Stimulated activated CD4-positive, alpha-beta T cell treated with anti-CD3 and anti-CD28 coated beads, Interleukin-1b, Interleukin-23, amount 100 ng/mL, for 1 hour (primary cell): ENCODE measurements at places on chromosomes 3 and 15.

DNA sequence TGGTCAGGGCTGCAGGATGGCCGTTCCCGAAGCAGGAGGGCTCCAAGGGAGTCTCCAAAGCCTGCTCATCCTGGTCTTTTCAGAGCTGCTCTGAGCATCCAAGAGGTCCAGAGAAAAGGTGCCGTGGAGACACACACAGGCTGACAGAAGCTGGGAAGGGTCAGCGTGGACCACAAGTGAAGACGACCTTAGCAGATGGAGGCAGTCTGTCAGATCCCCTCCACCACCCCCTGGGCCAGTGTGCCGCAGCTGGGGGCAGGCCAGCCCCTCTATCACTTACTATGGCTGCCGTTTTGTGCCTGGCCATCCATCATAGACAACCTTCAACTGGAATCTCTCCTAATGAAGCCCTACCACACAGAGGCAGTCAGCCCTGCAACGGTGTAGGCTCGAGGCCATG is 335.1 kb upstream of the RGMA start:
- no peak for DNase-seq

DNA sequence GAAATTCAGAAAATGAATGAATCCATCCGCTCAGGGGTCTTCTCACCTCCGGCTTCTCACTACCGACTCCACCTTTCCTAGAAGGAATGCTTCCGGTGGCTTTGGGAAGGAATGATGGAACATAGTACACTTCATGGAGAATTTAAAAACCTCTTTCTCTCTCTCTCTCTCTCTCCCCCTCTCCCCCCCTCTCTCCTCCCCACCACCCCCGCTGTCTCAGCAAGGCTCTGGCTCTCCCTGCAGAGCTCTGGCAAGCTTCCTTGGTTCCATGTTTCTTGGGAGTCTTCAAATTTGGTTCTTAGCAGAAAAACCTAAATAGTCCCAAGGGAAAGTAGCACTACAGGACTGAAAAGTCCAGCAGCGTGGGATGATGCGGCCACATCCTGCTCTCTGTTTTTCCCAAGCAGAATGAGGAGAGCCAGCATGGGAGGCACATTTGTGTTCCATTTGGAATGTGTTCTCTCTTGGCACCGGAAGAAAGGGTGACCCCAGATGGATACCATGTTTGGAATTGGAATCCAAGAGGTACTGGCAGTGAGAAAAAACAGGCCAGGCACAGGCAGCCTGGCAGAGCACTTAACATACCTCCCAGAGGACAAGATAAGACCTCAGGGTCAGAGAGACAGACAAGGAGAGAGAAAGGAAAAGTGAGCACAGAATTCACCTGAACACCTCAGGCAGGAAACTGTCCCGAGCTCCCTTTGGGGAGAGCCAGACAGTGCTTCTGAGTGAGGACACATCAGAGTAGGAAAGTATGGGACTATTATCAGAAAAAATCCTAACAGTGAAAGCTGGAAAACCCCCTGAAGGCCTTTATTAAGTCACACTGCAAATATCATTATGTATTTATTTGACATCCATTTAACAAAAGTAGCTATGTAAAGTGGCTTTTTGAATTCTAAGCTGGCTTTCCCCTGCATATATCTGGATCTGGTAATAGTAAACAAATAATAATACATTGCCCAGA is at the start of gene POPDC2:
Gene POPDC2, minus strand, starts transcription at position 116 of the 967 bp plus-strand sequence. CDS start 166 bp downstream, outside the sequence.
- no peak for DNase-seq

- DNase-seq: no peak
These were observed 15.2 kb downstream of the LDHAL6B start for GRCh38 chr15:59221511-59222505.

DNA sequence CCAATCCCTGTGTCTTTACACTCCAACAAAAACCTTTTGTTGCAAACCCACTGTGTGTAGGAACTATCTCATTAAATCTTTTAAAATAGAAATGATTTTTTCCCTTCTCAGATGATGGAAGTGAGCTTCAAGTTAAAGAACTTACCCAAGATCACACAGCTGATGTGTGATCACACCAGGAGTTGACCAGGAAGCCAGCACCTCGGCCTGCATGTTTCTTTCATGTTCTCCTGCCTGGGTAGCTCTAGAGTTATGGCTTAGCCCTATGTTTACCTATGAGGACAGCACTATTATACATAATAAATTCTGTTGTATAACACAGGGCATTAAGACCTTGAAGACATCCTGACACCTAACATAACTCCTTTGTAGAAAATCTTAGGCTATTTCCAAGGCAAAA is 132.1 kb upstream of the KLHL25 start:
- DNase-seq: no peak

DNA sequence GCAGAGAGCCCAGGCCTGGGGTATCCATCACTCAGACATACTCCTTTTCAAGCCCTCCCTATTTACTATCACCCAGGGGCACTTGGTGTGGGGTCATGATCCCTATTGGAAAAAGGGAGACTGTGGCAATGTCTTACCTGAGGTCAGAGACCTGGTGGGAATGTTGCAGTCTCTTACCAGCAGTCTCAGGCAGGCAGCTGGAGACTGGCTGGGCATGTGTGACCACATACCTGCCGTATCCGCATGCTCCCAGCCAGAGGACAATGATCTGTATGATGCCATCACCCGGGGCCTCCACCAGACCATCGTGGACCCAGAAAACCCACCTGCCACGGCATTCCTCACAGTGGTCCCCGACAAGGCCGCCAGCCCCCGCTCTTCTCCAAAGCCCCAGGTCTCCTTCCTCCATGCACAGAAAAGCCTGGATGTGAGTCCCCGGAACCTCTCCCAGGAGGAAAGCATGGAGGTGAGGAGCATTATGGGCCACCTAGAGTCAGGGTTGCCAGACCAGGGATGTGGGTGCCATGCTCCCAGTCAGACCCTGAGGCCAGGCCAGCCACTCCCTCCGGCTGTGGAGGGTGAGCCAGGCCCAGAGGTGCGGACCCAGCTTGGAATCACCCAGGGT is 5.9 kb downstream of the SH2D7 start:
- no peak for DNase-seq

GRCh38 chr3:51099794-51100535 is 285.1 kb upstream of the MANF start:
- DNase-seq: no peak

DNA sequence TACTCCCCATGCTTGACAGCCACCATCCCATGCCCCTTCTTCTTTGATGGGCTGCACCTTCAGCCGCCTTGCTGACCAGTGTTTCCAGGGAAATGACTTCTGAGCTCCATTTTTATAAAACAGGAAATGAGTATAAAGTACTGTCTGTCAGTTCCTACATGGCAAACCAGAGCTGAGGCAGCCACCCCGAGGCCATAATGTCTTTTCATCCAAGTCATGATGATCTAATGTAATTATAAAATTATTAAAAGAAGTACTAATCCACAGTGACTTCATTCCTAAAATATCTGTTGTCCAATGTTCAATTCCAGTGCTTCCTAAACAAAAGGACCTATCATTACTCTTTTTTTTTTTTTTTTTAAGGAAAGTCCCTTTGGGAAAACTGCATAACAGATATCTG is 75.2 kb upstream of the HERC1 start:
- no peak for DNase-seq

DNA sequence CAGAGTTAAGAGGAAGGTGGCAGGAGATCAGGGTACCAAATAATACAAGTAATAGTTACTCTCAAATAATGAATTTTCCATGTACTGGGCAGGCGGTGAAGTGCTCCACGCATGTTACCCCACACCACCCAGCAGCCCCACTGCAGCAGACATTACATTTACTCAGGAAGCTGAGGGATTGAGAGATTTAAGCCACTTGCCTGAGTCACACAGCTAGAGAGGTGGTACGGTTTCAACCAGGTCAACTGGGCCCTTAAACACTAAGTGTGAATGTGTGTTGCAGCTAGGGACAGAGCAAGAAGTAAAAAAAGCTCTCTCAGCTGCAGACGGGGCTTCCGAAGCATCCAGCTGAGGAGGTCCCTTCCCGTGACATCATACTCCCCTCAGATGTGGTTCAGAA is 91.3 kb downstream of the PRICKLE2 start:
- DNase-seq: no peak

DNA sequence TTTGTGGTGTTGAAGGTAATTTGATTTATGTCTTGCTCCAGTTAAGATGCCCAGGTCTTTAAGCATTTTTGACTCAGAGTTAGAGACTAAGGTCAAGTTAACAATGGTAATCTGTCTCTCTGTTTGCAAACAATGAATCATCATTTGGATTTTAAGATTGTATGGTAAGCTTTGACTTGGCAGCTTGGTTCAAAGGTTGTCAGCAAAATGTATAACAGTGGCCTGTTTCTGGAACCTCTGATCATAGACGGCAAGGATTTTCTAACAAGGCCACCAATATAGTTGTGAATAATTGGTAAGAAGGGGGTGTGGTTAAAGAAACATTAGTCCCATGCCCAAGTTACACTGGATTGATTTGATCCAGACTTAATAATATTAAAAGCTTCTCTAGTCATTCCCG is 775.2 kb upstream of the GOLIM4 start:
- DNase-seq: no peak

GRCh38 chr15:63473999-63474809 is 30.2 kb upstream of the USP3 start:
- DNase-seq: no peak

DNA sequence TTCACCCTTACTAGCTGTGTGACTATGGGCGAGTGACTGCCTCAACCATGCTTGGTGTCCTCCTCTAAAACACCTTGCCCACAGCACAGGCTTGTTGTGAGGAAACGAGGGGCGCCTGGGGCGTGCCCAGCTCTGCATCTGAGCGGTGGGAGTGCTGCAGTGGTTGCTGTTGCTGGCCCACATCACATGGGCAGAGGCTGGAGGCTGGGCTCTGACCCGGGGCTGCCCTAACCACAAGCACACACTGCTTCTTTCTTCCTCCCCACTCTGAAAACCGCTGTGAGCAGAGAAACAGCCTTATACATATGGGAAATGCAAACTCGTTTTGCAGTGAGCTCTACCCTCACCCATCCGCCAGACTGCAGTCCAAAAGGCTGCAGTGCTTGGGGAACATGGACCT is 74.8 kb upstream of the RPL32 start:
- DNase-seq: no peak

DNA sequence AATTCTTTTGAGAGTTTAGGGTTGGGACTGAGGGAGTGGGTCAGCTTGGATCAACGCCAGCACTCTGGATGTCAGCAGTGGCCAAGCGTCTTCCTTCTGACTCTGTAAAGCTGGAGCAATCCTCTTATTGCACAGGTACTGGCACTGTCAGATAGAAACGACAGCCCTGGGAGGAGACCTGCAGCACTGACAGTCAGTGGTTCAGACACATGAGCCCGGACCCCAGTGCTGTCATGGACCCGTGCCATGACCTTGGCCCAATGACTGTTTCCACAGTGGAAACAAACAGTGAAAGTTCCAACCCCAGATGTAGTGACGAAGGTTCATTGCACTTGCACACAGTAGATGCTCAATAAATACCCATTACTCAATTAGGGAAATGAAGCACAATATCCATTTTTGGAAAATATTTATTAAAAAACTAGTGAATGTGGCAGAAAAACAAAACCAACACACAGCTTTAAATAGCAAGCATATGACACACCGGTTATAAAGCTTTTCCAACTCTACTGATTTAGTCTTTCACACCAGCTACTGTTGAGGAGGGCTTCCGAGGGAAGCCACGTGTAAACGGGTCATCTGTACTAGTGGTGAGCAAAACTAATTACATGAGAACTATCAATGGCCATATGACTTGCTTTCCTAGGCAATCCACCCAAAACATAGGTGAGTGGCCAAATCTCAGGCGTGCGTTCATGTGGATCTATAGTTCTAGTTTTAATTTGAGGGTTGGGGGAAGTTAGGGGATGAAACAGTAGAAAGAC is 22.1 kb downstream of the SIAH2 start:
- DNase-seq: no peak

DNA sequence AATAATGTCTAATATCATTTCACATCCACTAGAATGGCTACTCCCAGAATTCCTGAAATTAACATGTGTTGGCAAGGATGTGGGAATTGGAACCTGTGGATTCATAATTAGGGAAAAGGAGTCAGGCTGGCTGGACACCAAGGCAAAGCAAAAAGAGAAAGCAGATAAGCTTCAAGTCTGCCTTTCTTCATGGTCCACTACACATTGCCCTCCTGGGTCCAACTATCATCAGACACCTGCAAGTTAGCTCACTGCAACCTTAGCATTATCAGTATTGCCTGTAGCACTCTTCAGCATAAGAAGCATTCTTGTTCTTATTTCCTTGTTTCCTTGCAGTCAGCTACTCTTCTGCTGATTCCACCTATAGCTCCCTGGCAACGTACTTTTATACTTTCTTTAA is 124.3 kb downstream of the ZNF280D start:
- no peak for DNase-seq

DNA sequence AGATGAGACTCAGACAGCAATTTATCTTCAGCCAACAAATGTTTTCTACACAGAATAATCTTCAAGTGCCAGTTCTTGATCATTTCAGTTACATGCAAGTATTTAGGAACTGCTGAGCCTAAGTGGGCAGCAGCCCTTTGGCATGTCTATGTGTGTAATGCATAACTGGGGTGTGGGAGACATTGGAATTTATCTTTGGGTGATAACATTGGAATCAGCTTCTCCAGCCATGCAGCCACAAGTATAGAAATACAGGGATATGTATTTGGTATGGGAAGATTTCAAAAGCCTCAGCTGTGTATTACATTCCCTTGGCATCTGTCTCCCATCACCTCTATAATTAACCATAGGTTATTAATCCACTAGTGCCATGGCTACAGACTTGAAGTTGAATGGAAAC is 63.4 kb upstream of the FOXP1 start:
- DNase-seq: no peak

- DNase-seq: no peak
These were observed 153.9 kb downstream of the P3H2 start for GRCh38 chr3:189966843-189967242.

- no peak for DNase-seq
These were observed 1014.1 kb upstream of the SEMA6D start for GRCh38 chr15:46703020-46703861.

- DNase-seq: no peak
These were observed 422.2 kb downstream of the TBC1D5 start for GRCh38 chr3:17320266-17320665.

- no peak for DNase-seq
These were observed 34.1 kb downstream of the ABTB1 start for GRCh38 chr3:127706785-127707351.

GRCh38 chr3:38110314-38111050 is 26.4 kb downstream of the ACAA1 start:
- DNase-seq: no peak

- DNase-seq: no peak
These were observed 6.8 kb upstream of the MESP2 start for GRCh38 chr15:89769366-89769765.

DNA sequence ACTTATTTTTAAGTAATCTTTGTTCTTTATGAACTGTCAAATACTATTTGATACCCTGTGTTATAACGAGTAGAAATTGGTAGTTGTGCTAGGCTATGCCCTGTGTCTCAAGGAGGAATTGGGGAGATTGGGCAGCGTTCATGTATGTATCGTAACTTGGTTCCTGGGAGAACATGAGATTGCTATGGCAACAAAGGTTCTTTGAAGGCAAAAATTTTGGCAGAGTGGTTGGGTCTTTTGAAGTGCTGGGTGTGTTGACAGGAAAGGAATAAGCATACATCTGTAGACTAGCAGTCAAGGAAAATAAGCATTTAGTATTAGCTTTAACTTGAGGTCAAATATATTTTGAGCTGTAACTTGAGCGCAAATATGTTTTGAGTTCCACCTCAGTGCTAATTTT is 45.3 kb downstream of the TCF12 start:
- no peak for DNase-seq

GRCh38 chr15:79310612-79310984 is 314 bp upstream of the TMED3 start:
- DNase-seq: no peak
